ENCODE measurements at places on chromosomes 11 and 22.

DNA sequence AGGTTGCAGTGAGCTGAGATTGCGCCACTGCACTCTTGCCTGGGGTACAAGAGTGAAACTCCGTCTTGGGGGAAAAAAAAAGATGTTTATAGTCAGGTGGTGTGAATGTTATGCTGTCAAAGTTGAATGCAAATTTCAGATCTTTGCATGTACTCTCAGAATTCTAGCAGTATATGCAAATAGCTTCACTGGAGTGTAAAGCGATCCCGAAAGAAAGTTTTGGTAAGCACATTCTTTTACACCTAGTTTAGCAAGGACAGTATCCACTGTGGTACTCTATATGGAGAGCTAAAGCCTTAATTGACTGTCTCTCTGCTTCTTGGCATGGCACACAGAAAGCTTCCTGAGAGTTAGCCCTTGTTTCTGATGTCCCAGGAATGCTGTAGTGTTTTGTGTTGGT lies 4.0 kb downstream of the JAM3 start:
- DNase-seq, result no peak

GRCh38 chr11:129965248-129965647 lies 37.4 kb downstream of the PRDM10 start:
- no peak for DNase-seq

DNA sequence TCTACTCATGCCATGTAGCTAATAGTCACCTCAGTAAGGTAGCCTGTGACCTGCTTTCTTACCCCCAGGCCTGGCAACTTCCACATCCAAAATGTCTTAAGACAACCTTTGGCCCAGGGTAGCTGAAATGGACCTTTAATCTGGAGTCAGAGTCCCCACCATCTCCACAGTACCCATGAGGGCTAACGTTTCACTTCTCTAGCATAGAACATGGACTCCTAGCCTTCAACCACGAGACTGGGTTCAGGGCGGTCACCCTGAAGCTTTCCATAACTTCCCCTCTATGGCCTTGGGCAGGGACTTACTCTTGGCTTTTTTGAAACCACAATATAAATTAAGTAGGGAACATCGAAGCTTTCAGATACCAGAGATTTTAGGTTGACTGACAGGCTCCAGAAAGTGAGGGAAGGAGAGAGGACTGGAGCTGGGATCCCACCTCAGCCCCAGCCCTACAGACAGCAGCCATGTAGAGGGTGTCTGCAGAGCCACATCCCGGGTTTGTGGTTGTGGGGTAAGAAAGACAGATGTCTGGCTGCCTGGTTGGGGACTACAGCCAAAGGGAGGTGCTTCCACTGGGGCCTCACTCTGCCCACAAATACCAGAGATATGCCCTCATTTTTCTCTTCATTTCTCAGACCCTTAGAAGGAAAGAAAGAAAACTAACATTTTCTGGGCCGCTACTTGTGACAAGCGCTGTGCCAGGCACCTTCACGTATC lies 2.6 kb downstream of the TBC1D10A start:
- DNase-seq, result no peak

DNA sequence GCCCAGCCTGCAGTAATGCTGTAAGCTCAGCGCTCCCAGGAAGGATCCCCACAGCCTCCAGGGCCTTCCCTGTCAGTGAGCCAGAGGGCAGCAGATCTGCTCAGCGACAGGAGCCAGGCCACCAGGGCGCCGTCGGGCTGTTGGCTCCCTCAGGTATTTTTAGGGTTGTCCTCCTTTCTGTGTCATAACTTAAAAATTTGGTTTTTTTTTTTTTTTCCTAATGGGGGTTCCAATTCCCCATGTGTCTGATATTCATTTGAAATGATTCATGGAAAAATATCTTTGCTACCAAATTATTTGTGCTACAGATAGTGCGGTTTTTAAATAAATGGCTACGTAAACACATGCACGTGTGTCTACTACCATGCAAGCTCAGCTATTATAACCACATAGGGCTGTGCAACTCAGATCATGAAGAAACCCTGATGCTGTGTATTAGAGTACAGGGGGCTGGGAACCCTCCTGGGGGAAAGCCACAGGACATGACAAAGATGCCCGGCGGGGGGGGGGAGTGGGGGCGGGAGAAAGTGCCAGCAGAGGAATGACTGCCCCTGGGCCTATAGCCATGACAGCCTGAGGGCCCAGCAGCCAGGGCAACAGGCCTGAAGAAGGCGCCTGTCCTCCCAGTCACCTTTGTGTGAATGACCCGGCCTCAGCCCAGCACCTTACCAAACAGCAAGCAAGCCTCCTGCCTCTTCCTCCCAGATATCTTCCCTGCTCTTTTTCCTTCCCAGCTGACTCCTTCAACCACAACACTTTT lies 89.3 kb downstream of the NAT10 start:
- DNase-seq, result no peak

- DNase-seq, result no peak
Measured at GRCh38 chr11:110522471-110522870, 92.7 kb downstream of the FDX1 start.

- DNase-seq, result no peak
Measured at GRCh38 chr22:48393041-48393370, 1434.7 kb downstream of the BRD1 start.

GRCh38 chr11:32396331-32396730 lies 39.0 kb downstream of the WT1 start:
- DNase-seq, result no peak

DNA sequence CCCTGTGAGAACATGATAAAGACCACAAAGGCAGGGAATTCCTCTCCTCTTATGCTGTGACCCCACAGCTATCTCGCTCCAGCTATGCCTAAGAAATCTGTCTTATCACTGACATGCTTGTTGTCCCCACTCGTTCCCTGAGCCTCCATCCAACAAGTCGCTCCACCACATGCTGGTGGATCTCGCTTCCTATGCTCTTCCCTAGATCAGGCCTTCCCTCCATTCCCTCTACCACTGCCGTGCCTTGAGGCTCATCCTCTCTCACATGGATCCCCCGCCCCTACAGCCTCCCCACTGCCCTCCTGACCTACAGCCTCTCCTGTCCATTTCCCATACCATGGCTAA lies 1.4 kb upstream of the DGAT2 start:
- no peak for DNase-seq

DNA sequence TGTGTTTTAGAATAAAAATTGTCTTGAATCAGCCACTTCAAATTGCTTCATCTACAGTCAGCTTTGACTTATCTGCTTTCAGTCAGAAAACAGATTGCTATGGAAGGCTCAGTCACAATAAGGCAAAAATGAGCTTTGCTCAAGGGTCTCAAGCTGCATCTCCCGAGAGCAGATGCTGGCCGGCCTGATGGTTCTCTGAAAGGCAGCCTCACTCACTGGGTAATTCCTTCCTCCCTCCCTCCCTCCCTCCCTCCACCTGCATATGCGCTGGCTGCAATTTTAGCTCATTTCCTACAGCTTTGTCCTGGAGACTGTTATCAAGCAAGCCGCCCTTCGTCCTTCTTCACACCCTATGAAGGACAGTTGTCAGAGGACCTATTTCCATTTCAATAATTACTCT lies 1.6 kb upstream of the IZUMO1R start:
- no peak for DNase-seq
